NCI-H1417 (cell line): ENCODE measurements at places on chromosomes 16 and 17.

DNA sequence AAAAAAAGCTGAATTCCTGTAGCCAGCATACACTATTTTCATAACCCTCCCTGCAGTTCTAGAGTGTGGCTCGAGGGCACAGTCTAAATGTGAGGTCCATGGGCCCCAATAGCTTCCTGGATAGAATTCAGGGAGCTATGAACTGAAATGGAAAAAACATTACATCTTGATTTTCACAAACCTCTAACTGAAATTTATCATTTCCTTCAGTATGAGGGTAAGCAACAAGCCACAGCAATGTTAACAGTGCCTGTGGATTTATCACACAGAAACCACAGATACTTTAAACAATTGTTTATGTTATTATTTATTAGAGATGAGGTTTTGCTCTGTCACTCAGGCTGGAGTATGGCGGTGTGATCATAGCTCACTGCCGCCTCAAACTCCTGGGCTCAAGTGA lies 18.2 kb downstream of the TMEM92 start:
- DNase-seq: no peak

GRCh38 chr17:80119839-80120238 lies 18.5 kb downstream of the GAA start:
- DNase-seq: no peak

DNA sequence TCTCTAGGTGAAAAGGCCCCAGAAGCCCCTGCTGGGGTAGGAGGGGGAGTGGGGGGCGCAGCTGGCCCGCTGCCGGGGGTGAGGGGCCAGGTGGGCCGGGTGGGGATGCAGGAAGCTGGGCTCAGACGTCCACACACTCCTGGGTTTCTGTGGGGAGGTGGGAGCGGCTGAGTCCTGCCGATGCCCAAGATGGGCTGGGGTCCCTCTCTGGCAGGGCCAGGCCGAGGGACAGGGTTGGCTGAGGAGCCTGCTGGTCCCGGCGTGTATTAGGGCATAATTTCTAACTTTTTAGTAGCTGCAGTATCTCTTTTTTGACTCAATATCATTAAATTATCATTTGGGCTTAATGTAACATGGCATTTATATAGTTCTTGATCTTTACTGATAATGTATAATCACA lies 121.4 kb upstream of the CORO6 start:
- no peak for DNase-seq

- no peak for DNase-seq
Measured at GRCh38 chr17:67884741-67885140, 59.4 kb downstream of the BPTF start.

GRCh38 chr16:48498769-48499631 lies 111.0 kb downstream of the N4BP1 start:
- no peak for DNase-seq

DNA sequence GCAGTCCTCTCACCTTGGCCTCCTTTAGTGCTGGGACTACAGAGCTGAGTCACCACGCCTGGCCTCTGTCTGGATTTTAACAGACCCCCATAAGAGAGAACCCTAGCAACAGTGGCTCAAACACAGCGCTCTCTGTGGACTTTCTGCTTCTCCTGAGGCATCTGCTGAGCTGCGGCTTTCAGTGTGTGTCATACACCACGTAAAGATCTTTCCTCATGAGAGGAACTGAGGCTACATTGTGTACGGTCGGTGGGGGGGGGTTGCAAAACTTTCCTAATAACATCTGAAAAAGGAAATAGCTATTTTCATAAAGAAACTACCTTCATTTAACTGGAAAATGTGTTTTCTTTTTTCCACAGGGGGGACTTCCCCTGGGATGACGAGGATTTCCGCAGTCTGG lies 32.9 kb downstream of the DEF8 start:
- DNase-seq: no peak

DNA sequence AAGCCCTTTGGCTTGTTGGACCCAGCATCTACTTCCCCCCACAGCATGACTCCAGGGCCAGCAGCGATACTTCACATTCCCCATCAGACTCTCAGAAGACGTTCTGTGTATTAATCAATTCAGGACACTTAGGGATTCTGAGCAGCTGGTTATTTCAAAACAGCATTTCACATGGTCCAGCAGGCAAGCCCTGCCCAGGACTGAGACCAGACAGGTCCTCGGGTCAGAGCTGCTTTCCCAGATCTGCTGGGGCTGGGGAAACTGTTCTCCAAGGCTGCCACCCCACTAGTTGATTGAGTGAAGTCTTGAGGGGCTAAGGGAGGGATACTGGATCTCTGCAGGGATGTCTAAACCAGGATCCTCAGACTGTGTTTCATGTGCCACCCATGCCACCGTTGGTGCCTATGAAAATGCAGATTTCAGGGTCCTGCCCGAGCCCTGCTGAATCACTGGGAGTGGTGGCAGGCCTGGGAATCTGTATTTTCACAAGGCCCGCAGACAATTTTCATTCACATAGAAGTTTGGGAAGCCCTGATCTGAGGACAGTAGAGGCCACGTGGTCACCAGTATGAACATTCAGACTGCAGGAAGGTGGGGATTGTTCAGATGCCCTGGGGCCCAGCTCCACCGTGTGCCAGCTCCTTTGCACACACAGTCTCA lies 40.6 kb upstream of the CDH5 start:
- peak; percentile 26 for DNase-seq

DNA sequence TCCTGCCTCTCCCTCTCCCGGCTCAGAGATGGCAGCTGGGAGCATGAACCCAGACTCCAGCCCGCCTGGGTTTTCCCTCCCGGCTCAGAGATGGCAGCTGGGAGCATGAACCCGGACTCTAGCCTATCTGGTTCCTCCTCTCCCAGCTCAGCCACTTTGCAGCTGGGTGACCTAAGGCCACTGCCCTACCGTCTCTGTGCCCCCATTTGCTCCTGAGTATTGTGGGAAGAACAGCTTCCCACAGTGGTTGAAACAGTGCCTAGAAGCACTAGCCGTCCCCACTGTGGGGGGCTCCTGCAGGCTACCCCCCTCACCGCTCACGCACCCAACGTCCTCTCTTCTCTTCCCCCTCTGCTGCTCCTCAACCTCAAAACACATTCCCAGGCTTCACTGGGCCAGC lies 99.9 kb upstream of the GSE1 start:
- DNase-seq: no peak
